ENCODE measurements at places on chromosomes 13 and 19.

- no peak for DNase-seq
Measured at GRCh38 chr13:46580362-46580839, 27.4 kb downstream of the LRCH1 start.

GRCh38 chr19:4369109-4369887 is 25.9 kb downstream of the MPND start:
- no peak for DNase-seq

DNA sequence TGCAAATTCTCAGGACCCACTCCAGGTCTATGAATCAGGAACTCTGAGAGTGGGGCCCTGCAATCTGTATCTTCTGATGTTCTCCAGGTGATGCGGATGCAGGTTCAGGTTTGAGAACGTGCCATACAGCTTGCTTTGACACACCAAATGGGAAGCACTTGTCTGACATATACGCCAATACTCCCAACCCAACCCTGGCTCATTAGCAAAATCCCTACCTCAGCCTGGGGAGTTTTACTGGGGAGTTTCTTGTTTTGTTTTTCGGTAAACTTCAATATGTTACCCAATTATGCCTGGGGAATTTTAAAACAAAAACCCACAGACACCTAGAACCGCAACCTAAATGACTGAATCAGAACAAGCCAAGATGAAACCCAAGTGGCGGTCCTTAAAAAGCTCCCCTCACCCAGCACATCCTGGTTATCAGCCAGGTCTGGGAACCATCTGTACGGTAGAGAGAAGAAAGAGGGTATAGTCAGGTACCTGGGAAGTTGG is 41.2 kb downstream of the ABCC4 start:
- no peak for DNase-seq

GRCh38 chr13:51495316-51495715 is 42.5 kb upstream of the INTS6 start:
- no peak for DNase-seq

GRCh38 chr19:44111910-44112463 is 1.2 kb upstream of the ZNF225 start:
- peak; percentile 12 for DNase-seq

DNA sequence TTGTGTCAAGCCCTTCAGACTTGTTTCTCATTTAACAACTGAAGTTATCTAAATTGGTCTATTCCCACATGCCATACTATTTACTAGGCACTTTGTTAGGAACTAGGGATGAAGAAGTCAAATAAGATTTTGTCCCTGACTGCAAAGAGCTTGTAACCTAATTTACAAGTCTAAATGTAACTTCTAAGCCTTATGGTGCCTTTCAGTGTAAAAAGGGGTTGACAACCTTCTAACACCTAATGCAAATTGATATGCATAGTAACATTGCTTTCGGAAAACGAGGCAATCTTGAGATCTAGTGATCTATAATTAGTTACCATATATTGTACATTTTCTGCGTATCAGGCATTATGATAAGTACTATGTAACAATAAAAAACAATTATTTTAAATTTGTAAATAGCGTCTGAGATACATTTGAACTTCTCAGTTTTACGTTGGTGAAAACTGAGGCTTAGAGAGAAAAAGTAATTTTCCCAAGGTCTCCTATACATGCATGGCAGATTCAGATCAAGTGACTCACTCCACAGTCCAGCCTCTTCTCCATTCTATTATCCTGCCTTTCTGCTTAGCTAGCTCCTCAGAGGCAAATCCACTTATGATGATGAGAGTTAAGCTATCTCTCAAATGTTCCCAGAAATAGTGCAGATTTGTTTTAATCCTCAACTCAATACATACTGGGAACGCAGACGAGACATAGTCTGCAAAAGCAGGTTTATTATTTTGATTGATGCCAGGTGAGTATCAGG is 764.9 kb upstream of the SLITRK5 start:
- no peak for DNase-seq

- no peak for DNase-seq
Measured at GRCh38 chr13:80840316-80840976, 499.5 kb upstream of the SPRY2 start.

DNA sequence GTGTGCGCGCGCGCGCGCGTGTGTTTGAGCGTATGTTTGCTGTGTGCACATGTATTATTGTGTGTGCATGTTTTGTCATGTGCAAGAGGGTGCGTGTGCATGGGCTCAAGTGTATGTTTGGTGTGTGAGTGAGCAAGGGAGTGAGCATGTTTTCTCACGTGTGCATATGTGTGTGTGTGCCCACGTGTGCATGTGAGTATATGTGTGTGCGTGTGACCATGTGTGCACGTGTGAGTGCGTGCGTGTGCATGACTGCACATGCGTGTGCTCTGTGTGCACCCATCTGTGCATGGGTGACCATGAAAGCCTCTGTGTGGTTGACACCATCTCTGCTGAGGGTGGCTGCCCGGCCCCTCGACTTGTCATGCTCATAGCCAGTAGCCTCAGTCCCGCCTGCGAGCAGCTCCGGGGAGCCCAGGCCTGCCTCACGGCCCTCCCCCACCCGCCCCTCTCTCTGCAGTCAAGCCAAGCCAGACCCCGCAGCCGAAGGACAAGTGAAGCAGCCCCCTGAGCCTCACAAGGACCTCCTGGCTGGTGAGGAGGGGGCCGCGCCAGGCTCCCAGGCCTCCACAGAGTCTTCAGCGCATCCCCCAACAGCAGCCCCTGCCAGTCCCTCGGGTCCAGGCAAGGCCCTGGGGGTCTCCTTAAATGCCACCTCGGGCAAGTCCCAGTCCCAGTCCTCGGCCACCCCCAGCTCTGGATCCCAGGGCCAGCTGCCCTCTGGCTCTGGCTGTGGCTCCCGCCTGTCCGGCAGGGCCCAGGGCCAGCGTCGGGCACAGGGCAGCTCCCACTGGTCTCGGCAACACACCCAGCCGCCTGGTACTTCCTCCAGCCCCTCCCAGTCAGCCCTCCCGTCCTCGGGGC is 6.0 kb downstream of the REEP6 start:
- DNase-seq, result no peak

- DNase-seq, result peak; percentile 83
Measured at GRCh38 chr13:77584106-77584505, 48.6 kb downstream of the SCEL start.

DNA sequence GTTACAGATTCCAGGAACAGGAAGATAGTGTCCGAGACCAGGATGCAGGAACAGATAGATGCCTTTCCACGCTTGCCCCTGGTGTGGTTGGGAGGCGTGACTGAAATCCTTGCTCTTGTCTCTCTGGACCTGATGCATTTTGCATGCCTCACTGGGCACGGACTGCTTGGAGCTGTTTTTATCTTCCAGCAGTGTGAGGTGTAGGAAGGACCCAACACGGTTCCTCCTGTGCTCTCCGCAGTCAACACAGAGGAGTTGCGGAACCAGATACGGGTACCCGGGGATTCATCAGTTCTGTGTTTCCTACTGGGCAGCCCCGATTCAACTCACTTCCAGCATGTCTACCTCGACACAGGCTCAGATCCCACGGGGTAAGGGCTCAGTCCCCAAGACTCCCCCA is 6.5 kb downstream of the DOT1L start:
- no peak for DNase-seq

DNA sequence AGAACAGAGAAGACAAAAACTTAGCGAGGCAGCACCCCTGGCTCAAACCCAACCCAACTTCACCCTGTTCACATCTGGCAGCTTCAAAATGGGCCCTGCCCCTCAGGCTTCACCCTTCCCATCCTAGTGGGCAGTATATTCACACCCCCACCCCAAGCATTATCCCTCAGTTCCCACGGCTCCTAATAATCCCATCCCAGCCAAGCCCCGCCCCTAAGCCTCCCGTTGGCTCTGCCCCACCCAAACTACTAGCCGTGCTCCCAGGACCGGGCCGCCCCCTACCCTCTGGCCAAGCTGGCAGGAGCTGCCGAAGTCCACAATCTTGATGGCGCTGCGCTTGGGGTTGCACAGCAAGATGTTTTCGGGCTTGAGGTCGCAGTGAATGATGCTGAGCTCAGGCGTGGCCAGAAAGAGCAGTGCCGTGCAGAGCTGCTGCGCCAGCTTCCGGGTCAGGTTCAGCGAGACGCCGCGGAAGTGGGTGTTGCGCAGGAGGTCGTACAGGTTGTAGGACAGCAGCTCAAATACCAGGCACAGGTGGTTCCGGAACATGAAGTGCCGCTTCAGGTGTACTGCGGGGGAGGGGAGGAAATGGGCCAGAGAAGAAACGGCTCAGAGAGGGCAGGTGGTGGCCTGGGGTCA is 5.8 kb downstream of the DYRK1B start:
- no peak for DNase-seq

- DNase-seq, result no peak
Measured at GRCh38 chr19:47176071-47176626, 45.5 kb downstream of the SAE1 start.

DNA sequence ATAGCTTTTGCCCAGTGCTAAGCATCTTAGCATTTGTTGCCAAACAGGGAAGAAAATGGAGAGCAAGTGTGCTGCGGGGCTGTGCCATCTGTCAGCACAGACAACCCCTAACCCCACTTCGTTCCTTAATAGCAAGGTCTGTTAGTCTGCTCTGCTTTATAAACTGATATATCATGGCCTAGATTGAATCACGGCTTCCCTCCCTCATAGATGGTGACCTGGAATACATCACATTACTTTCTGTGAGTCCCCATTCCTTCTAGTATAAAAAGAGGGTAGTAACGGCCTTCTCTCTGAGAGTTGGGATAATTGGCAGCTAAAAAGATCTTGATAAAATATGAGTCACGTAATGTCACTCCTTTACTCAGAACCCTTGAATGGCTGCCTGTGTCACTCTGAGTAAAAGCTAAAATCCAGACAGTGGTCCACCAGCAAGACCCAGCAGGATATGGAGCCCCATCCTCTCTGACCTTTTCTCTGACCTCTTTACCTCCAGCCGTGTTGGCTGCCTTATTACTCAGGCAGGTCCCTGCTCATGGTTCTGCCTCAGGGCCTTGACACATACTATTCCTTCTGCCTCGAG is 151.7 kb downstream of the DLEU7 start:
- DNase-seq, result no peak

- no peak for DNase-seq
Measured at GRCh38 chr13:29716493-29716892, 121.0 kb upstream of the SLC7A1 start.

GRCh38 chr13:94329754-94330551 is 149.5 kb downstream of the DCT start:
- no peak for DNase-seq

DNA sequence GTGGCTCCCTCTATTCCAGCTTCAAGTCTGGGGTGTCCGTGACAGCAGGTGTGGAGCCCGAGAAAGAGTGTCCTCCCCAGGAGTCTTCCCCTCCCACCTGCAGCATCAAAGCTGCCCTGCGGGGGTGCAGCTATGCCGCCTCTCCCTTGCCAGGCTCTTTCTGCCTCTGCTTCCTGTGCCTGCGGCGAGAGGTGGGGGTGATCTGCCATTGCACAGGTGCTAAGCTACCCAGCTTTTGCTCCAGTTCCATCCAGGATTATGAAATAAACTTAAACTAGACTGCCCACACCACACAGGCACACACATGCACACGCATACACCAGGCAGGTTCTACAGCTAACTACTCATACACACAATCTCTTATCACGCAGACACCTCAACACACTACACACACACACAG is 104.7 kb upstream of the CLDN10 start:
- no peak for DNase-seq

- DNase-seq, result no peak
Measured at GRCh38 chr13:25111585-25111956, 15.6 kb downstream of the PABPC3 start.

GRCh38 chr19:32465176-32465575 is 59.6 kb downstream of the DPY19L3 start:
- DNase-seq, result no peak

DNA sequence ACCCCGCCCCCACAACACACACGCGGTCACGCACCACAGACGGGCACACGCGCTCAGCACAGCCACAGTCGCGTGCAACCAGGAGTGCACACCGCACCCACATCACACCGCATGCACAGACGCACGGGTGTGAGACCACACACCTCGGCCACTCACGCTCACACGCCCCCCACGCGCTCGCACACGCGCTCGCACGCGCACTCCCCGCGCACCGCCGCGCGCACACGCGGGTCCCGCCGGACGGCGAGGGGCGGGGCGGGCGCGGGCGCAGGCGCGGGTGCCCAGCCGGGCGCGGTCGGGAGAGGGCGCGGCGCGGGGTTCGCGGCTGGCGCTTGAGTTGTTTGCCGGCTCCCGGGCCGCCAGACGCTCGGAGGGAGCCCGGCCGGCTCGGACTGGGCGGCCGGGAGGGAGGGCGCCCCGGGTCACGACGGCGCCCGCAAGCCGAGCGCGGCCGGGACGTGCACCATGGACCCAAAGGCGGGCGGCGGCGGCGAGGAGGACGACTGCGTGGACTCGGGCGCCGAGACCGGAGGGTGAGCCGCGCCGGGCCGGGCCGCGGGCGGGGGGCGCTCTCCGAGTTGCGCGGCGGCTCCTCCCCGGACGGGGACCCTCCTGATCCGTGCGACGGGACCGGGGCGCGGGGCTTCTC is at the start of gene FAM124A:
Gene FAM124A, plus strand, starts transcription at position 362 of the 649 bp plus-strand sequence. Its CDS starts 104 bp downstream, at position 466.
- DNase-seq, result peak; percentile 24

GRCh38 chr13:109787135-109787954 is 962 bp upstream of the IRS2 start:
- DNase-seq, result no peak

- DNase-seq, result no peak
Measured at GRCh38 chr19:55321466-55322137, 3.5 kb downstream of the TMEM150B start.

- DNase-seq, result no peak
Measured at GRCh38 chr19:35714601-35715354, 3.0 kb upstream of the KMT2B start.

DNA sequence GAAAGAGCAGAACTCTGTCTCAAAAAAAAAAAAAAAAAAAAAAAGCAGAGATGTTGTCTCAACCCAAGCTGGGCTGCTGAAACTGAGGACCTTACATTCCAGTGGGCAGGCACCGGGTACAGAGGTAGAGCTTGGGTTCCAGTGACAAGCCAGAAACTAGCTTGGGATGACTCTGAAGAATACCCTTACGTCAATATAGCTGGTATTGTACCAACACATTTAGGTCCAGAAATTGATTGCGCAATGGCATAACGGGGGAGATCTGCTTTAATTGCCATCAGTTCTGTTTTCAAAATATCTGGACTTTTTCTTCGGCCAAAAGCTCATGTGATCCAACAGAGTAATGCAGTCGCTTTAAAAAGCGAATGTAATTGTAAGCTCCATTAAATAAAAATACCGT is 103.1 kb upstream of the UBL3 start:
- no peak for DNase-seq

GRCh38 chr13:30024125-30024865 is 173.9 kb upstream of the UBL3 start:
- no peak for DNase-seq

GRCh38 chr19:17209126-17210036 is 5.8 kb upstream of the USE1 start:
- DNase-seq, result no peak

DNA sequence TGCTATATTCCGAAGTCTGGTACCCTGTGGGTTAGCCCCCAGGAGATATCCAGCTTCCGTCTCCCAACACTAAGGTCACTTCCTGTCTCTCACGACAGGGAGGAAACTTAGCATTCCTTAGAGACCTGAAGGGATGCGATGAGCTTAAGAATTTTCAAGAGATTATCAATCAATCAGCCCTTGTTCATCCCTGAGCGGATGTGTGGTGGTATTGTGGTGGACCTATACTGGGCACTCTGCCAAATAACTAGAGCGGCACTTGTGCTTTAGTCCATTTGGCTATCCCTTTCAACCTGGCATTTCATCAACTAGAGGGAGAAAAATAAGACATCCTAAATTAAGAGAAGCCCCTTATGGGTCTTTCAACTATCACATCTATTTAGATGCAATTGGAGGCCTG is 30.9 kb upstream of the ZNF562 start:
- no peak for DNase-seq

Data from amygdala (tissue), 56 donors.